ENCODE measurements at places on chromosomes 1 and 21. TPM values are rescaled to one million over a fixed set of nuclear protein-coding genes. Genes with fewer than 3 reads are reported as not detected.

Gene ANXA9
- 1.0 TPM for total RNA-seq

Gene CRYBG2
- 1.7 TPM for total RNA-seq

Gene RIMS3
- 0.99 TPM for total RNA-seq

Gene PAQR6
- total RNA-seq, result 3.8 TPM

Gene UBE2U
- not detected for total RNA-seq

Gene OR2L13
- not detected for total RNA-seq

Gene S100A12
- total RNA-seq, result not detected

Gene RGL1
- 0.93 TPM for total RNA-seq

Gene KRTAP12-1
- total RNA-seq, result not detected

Gene S100B
- not detected for total RNA-seq

Gene WDR26
- 39.5 TPM for total RNA-seq

Gene MIXL1
- total RNA-seq, result not detected

Gene SLC30A10
- total RNA-seq, result 0.08 TPM

Gene OR2T11
- total RNA-seq, result not detected

Gene OR2L2
- total RNA-seq, result not detected

Gene NRDC
- 86.4 TPM for total RNA-seq

Gene SPRR2A
- not detected for total RNA-seq

Gene AK5
- total RNA-seq, result 8.1 TPM

Gene CHRNB2
- total RNA-seq, result 0.45 TPM

Gene ZNF648
- total RNA-seq, result not detected

Gene FCGR1A
- total RNA-seq, result not detected

Gene HRNR
- not detected for total RNA-seq

Gene AVPR1B
- not detected for total RNA-seq

Gene RGS13
- not detected for total RNA-seq

Gene HS2ST1
- 10.4 TPM for total RNA-seq

Gene UQCRHL
- total RNA-seq, result 6.9 TPM

Gene OVAAL
- total RNA-seq, result not detected

Gene INKA2
- 1.8 TPM for total RNA-seq

Gene ADCY10
- total RNA-seq, result 0.17 TPM

Gene GOLT1A
- 5.5 TPM for total RNA-seq

Gene MCOLN2
- total RNA-seq, result 1.7 TPM

Gene ANGPTL3
- total RNA-seq, result not detected

Gene LPAR3
- total RNA-seq, result 0.22 TPM

Gene TCP10L
- 0.40 TPM for total RNA-seq

Gene PCP4
- not detected for total RNA-seq

Gene CD53
- total RNA-seq, result not detected

Gene POGK
- total RNA-seq, result 28.8 TPM

Gene BRINP3
- not detected for total RNA-seq

Gene BCAN
- not detected for total RNA-seq

Gene C1orf56
- total RNA-seq, result 6.9 TPM

Gene PMF1
- total RNA-seq, result 58.8 TPM

Gene SYDE2
- 1.0 TPM for total RNA-seq

Gene RHD
- not detected for total RNA-seq

Gene REN
- not detected for total RNA-seq

Gene SPRR3
- not detected for total RNA-seq

Gene ITPKB
- 2.4 TPM for total RNA-seq

Gene RSBN1
- total RNA-seq, result 4.7 TPM

Gene OR10J1
- not detected for total RNA-seq

Gene PDIK1L
- total RNA-seq, result 2.3 TPM

Gene SPATA1
- 0.72 TPM for total RNA-seq

Gene KCNA2
- total RNA-seq, result 0.04 TPM

Gene HENMT1
- 4.5 TPM for total RNA-seq

Gene FMN2
- 5.8 TPM for total RNA-seq

Gene BMP8A
- total RNA-seq, result 0.23 TPM

Gene RGS1
- total RNA-seq, result not detected

Gene B3GALT2
- total RNA-seq, result not detected

Gene DMBX1
- 1.1 TPM for total RNA-seq

Gene LCE1C
- total RNA-seq, result not detected

Gene PTAFR
- 0.31 TPM for total RNA-seq
